Spleen (tissue), 13 donors: ENCODE measurements at places on chromosomes 2 and 18. TPM values are rescaled to one million over a fixed set of nuclear protein-coding genes. Genes with fewer than 3 reads are reported as not detected.

GRCh38 chr2:26395394-26395793 lies 6.3 kb upstream of the DRC1 start:
- no peak for DNase-seq
- no peak overlapping the region for H3K4me3 ChIP-seq
- no peaks in the 10 kb centered on the region for H3K4me1 ChIP-seq
- no peak overlapping the region for H3K27ac ChIP-seq
- no peaks in the 10 kb centered on the region for H3K27me3 ChIP-seq

DNA sequence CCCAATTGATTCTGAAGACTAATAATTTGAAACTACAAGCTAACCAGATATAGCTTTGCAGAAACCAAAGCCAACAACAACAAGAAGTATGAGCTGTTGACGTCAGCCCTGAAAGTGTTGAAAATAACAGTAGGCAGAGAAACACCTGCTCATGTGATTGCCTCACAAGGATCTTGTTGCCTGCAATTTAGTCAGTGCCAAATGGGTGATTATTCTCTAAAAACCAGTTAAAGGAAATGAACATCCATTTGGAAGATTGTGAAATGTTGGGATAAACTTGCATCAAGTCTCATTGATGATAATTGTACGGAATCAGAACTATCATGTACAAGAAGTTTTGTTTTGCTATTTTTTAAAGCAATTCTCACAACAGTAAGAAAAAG lies 2.8 kb downstream of the CYTIP start:
- H3K4me1 ChIP-seq, result no peaks in the 10 kb centered on the region
- no peak for DNase-seq
- peaks cover 3% of the 10 kb centered on the region for H3K36me3 ChIP-seq
- H3K27me3 ChIP-seq, result no peaks in the 10 kb centered on the region
- peak overlapping the region; percentile 54 for H3K4me3 ChIP-seq

DNA sequence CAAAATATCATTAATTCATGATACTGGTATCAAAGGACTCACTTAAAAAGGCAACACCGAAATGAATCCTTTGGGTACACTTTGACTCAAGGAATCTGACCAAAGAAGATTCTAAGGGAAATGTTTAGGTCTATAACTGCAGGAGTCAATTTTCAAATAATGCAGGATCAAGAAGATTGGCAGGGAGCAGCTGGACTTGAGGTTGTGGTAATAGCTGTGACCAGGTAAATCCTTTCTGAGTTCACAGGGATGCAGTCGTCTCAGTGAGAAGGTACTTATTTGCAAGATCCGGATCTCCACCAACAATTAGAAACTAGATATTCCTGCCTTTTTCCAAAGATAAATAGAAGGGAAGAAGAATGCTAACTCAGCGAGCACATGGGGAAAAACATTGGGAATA lies 96.9 kb downstream of the SCN9A start:
- DNase-seq, result no peak
- H3K4me3 ChIP-seq, result no peak overlapping the region
- no peak overlapping the region for H3K27ac ChIP-seq

GRCh38 chr2:56444339-56444738 lies 260.5 kb downstream of the CCDC85A start:
- DNase-seq, result no peak
- no peak overlapping the region for H3K4me3 ChIP-seq
- no peak overlapping the region for H3K27ac ChIP-seq
- H3K4me1 ChIP-seq, result no peaks in the 10 kb centered on the region
- no peaks in the 10 kb centered on the region for H3K36me3 ChIP-seq
- H3K27me3 ChIP-seq, result no peaks in the 10 kb centered on the region

DNA sequence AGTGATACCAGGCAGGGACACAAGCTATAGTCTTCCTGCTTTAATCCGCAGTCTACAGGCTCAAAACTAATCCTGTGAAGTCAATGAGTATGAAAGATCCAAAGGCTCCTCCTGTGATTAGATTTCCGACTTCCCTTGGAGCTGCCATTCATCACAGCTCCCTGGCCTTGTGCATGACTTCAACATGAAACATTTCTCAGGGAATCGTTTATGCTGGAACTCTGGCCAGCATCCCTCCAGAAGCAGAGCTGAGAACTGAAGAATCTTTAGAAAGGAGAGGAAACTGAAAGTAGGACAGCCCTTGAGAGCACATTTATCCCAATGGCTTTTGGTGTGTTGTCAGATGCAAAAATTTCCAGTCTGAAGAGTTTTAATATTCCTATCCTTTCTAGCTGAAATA lies 84.3 kb upstream of the SESTD1 start:
- H3K4me1 ChIP-seq, result peaks cover 9% of the 10 kb centered on the region
- no peak for DNase-seq
- no peak overlapping the region for H3K27ac ChIP-seq
- no peaks in the 10 kb centered on the region for H3K36me3 ChIP-seq

DNA sequence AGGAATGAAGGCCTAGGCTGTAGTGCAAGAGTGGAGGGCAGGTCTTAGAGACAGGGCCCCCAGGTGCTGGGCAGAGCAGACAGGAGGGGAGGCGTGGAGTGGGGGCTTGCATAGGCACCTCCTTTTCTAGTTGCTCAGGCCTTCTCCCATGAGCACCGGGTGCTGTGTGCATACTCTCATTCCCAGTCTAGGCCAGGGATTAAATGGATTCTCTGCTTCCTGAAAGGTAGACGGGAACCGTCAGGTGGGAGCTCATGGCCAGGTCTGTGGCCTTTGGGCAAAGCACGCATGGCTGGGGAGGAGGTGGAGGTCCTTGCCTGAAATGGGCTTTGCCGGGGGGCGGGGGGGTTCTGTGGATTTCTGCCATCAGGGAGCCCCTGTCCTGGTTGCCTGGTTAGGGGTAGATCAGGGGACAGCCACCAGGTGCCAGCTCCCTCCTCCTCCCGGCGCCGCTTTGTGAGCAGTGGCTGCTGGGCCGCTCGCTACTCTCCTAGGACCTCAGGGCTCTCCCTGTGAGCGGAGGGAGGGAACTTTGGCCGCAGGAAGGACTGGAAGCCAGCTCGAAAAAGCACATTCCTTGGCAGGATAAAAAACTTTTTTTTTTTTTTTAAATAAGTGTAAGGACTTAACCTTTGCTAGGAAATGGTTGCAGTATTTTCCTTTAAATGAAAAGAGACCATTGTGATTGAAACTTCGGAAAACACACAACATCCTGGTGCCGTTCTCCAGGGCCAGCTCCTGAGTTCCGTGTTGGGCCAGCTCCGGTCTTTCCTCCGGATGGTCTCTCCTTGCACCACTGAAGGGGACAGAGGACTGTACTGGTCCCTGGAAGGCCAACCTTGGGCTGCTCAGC lies 82.8 kb upstream of the HAAO start:
- H3K4me3 ChIP-seq, result no peak overlapping the region
- DNase-seq, result no peak
- H3K27me3 ChIP-seq, result no peaks in the 10 kb centered on the region

- H3K4me3 ChIP-seq, result no peak within 1 kb of the TSS
- H3K27me3 ChIP-seq, result no peaks in the 10 kb centered on the region
- DNase-seq, result no peak
- no peaks in the 10 kb centered on the region for H3K36me3 ChIP-seq
- H3K4me1 ChIP-seq, result no peaks in the 10 kb centered on the region
These were observed at the start of gene SCYGR4 for GRCh38 chr2:227617316-227618230. SCYGR4 (plus strand) TSS chr2:227617498; CDS start chr2:227617498, 0 bp downstream.

GRCh38 chr2:25159949-25160348 lies 8.4 kb downstream of the POMC start:
- no peaks in the 10 kb centered on the region for H3K36me3 ChIP-seq
- peak; percentile 43 for DNase-seq
- H3K4me3 ChIP-seq, result no peak overlapping the region
- peaks cover 4% of the 10 kb centered on the region for H3K27me3 ChIP-seq

DNA sequence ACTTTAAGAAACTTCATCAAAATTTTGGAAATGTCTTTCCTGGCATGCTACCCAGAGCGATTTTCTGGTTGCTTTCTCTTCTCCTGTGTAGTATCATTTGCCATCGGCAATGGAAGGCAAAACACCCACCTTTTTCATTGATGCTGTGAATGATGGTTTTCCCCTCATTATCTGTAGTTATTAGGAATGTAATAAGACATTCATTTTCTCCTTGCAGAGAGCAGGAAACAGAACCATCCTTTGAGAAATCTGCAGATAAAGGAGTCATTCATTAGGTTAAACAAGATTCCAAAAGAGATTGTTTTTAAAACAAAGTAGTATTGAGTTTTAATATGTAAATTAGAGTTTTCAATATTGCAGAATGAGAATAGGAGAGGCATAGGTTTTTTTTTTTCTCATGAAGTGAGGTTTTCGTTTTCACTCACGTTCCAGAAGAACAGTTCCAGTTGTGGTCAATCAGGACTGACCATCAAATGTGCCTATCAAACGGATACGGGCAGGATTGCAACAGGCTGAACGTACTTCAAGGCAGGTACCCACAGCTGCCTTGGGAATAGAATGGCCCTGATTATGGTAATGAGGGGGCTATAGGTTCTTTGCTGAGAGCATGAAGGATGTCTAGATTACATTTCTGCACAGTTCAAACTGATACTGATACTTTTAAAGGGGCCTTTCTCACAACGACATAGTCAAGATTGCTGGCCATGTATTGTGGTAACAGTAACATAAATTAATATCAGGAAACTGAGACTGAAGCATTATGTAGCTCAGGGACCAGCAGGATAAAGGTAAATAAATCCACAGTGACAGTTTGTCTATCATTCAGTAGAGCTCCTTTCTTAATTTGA lies 49.8 kb upstream of the PLA2R1 start:
- H3K4me3 ChIP-seq, result no peak overlapping the region
- no peaks in the 10 kb centered on the region for H3K36me3 ChIP-seq
- H3K4me1 ChIP-seq, result no peaks in the 10 kb centered on the region
- DNase-seq, result no peak
- no peaks in the 10 kb centered on the region for H3K27me3 ChIP-seq
- H3K27ac ChIP-seq, result no peak overlapping the region

GRCh38 chr2:50991602-50992001 lies 40.3 kb downstream of the NRXN1 start:
- H3K27me3 ChIP-seq, result no peaks in the 10 kb centered on the region
- no peak overlapping the region for H3K4me3 ChIP-seq
- no peak overlapping the region for H3K27ac ChIP-seq
- H3K36me3 ChIP-seq, result no peaks in the 10 kb centered on the region
- no peak for DNase-seq

GRCh38 chr18:60021556-60021955 lies 121.8 kb downstream of the PMAIP1 start:
- no peak for DNase-seq
- H3K27me3 ChIP-seq, result no peaks in the 10 kb centered on the region
- H3K4me1 ChIP-seq, result no peaks in the 10 kb centered on the region

DNA sequence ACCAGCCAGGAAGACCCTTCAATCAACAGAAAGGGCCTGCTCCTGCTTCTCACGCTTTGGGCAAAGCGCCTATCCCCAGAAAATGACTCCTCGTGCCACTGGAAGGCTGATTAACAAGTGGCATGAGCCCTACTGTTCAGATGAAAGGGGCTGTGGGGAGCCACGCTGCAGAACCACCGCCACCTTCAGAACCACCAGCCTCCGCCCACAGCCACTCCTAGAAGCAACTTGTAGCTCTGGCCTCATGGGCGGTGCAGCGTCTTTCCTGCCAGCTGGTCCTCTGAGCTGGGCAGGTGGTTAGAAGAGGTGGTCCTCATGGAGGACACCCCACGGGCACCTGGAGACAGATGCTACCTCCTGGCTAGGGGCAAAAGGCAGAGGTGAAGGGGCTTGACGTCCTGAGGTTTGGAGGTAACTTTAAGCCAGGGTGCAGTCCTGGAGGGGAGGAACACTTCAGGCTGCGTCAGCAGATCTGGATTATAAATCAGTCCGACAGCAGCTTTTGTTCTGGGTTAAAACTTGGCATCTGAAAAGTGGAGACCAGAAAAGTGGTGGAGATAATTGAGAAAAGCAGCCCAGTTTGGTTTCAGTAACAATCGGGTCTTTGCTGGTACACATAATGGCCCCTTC lies 861 bp upstream of the SEMA4C start:
- DNase-seq, result peak; percentile 88
- H3K27ac ChIP-seq, result peak overlapping the region; percentile 90
- peak overlapping the region; percentile 94 for H3K4me3 ChIP-seq

DNA sequence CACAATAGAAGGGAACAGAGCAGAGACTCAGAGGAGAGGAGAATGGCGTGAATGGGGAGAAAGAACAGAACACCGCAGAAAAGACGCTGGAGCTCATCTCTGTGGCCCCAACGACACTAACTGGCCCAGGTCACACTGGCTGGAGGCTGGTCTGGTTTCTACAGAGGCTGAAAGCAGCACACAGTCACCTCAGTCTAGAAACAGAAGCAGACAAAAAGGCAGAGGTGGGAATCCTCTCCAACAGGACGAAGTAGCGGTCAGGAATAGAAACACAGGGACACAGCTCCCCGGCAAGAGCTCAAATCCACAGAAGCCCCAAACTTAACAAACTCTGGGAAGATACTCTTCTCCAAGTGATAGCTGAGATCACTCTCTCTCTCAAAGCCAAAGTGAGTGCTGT lies 9.2 kb downstream of the SLC66A2 start:
- H3K4me1 ChIP-seq, result peaks cover 43% of the 10 kb centered on the region
- H3K36me3 ChIP-seq, result peaks cover 80% of the 10 kb centered on the region
- no peak overlapping the region for H3K4me3 ChIP-seq
- no peak overlapping the region for H3K27ac ChIP-seq
- peak; percentile 41 for DNase-seq

- no peak overlapping the region for H3K4me3 ChIP-seq
- no peaks in the 10 kb centered on the region for H3K4me1 ChIP-seq
- no peaks in the 10 kb centered on the region for H3K27me3 ChIP-seq
- no peaks in the 10 kb centered on the region for H3K36me3 ChIP-seq
- no peak for DNase-seq
- H3K27ac ChIP-seq, result no peak overlapping the region
These were observed 209.6 kb upstream of the SLC39A10 start for GRCh38 chr2:195447323-195447975.

DNA sequence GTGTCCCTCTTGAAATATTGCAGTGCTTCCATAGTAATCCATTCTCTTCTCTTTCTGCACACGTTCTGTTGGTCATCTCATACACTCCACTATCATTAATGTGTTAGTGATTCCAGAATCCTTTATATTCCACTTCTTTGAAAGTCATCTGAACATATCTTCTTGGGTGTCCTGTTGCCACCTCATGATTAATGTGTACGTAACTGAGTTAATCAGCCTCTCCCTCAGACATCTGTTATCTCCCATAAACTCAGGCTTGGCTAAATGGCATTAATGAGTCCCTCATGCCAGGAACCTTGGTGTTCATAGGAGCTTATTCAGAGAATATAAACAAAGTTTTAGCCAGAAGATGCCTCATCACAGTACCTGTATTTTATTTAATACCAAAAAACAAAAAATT lies 126.4 kb downstream of the NCOA1 start:
- H3K36me3 ChIP-seq, result no peaks in the 10 kb centered on the region
- H3K4me1 ChIP-seq, result peaks cover 30% of the 10 kb centered on the region
- H3K4me3 ChIP-seq, result no peak overlapping the region
- no peak overlapping the region for H3K27ac ChIP-seq
- no peak for DNase-seq

GRCh38 chr18:48404716-48405507 lies 4.3 kb downstream of the ZBTB7C start:
- DNase-seq, result no peak
- peaks cover 39% of the 10 kb centered on the region for H3K27me3 ChIP-seq
- H3K36me3 ChIP-seq, result no peaks in the 10 kb centered on the region
- no peak overlapping the region for H3K4me3 ChIP-seq
- peaks cover 15% of the 10 kb centered on the region for H3K4me1 ChIP-seq

PROKR1 gene
- total RNA-seq, result not detected

FBXO36 gene
- 2.6 TPM for total RNA-seq

FSHR gene
- total RNA-seq, result not detected

CRACDL gene
- 1.5 TPM for total RNA-seq

MC2R gene
- not detected for total RNA-seq

EGR4 gene
- total RNA-seq, result not detected

NYAP2 gene
- total RNA-seq, result 0.11 TPM

NCKAP5 gene
- 4.7 TPM for total RNA-seq
